GF-D8 (cell line): ENCODE measurements at places on chromosomes 2 and 18.

- DNase-seq, result no peak
These were observed 42.0 kb upstream of the STK17B start for GRCh38 chr2:196213252-196213980.

DNA sequence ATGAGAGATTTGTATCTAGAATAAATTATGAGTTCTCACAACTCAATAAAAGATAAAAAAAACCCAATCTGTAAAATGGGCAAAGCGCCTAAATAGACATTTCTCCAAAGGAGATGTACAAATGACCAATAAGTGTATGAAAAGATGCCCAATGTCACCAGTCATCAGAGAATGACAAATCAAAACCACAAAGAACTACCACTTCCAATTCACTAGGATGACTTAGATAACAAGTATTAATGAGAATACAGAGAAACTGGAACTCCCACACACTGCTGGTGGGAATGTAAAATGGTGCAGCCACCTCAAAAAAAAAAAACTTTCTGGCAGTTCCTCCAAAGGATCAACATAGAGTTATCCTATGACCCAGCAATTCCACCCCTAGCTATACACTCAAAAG lies 17.4 kb upstream of the COL6A3 start:
- no peak for DNase-seq

- no peak for DNase-seq
These were observed 32.7 kb downstream of the SFT2D3 start for GRCh38 chr2:127733816-127734537.

DNA sequence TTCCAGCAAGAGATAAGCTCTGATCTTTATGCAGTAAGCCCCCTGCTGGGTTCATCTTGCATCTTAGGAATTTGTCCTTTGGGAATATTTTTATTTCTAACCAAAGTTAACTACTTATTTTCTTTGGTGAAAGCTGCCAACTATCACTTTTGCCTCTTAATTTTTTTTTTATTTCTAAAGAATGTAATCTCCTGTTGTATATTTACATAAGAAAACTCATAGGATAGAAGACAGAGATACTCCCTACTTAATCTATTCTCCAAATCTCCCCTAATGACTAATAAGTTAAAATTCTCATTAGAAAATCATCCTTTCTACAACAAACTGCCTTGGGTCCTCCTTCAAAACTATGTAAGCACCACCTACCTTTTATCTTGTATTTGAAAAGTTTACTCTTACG lies 612.2 kb upstream of the SLC39A10 start:
- no peak for DNase-seq

DNA sequence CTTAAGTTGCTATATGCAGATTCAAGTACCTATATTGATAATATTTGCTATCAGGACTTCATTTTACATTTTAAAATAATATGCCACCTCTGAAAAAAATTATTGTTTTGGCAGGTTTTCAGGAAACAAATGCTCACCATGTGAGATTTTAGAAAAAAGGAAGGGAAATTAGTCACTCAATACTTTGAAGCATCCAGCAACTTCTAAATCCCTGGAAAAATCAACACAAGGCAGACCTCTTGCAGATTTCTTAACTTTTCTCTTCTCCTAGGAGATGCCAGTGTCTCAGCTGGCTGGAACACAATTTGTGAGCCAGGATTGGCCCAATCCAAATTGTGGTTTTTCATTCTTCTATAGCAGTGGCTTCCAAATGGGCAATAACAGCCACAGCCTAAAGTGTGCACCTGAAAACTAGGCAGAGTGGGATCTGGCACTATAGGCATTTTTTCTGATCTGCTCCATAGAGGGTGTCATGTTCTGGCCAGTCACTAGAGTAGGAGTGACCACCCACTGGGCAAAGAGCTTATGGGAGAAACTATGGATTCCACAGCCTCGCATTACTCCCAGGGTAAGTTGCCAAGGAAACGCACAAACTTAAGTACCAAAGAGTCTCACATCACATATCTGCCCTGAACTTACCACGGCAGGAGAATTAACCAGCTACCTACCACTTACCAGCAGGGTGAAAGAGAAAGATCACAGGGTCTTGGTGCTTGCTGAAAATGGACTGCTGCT lies 28.1 kb upstream of the THOC1 start:
- no peak for DNase-seq

- no peak for DNase-seq
These were observed 2.3 kb downstream of the KCNE4 start for GRCh38 chr2:223054193-223054781.

DNA sequence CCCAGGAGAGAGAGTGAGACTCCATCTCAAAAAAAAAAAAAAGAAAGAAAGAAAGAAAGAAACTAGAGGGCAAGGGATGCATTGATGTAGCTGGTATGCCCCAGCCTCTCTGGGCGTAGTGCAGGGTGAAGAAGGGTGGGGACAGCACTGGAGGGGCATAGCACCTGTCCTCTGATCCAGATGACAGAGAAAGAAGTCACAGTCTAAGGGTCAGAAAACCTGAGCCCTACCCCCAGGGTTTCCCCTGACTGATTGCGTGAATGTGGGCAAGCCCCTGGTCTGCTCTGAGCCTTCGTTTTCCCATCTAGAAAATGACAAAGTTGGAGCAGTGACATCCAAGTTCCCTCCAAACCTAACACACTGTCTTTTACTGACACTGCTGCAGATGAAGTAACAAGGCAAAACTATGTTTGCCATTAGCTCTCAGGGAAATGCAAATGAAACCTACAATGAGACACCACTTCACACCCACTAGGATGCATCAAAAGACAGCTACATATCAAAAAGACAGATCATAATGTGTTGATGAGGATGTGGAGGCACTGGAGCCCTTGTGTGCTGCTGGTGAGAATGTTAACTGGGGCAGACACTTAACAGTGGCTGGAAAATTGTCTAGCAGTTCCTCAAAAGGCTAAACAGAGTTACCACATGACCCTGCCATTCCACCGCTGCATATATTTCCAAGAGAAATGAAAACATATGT lies 19.5 kb upstream of the YWHAQ start:
- DNase-seq, result no peak

DNA sequence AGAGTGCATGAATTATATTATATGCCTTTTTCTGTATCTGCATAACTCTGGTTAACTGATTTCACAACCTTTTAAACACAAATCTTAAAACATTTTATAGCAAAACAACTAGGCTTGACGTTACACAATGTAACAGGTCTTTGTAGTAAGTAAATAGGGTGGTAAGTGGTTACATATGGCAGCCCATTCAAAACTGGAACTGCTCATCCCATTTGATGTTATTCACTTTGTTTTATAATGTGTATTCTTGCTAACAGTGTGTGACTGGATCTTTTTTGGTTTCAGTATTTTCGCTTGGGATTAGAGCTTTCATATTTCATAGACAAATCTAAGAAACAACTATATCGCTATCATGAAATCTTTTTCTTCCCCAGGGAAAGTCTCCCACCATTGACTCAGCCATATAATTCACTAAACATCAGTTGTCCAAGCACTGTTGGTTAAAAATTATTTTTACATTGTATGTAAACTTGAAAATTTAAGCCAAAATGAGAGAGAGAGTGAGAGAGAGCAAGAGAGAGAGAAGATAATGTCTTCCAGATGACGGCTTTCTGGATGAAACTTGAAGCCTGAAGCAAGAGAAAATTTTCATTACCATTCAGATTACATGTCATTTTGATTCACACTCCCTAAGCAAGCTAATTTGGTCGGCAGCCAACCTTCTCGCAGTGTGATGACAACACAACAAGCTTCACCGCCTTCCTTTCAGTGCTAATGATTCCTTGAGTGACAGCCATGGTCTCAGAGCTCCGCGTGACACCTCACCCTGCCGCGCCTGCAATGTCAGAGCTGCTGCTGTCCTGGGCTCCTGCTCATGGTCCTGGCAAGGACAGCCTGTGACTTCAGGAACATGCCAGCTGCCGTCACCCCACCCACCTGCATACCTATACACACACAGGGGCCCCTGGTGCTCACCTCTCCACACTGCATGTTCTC lies 946.9 kb upstream of the SOX11 start:
- no peak for DNase-seq
